ENCODE measurements at places on chromosomes 6 and 20. TPM values are rescaled to one million over a fixed set of nuclear protein-coding genes. Genes with fewer than 3 reads are reported as not detected.

The PRKN gene
- 1.5 TPM for polyA plus RNA-seq

The BTN2A1 gene
- 14.2 TPM for polyA plus RNA-seq

The LINC00237 gene
- not detected for polyA plus RNA-seq

The GHRH gene
- polyA plus RNA-seq, result not detected

- DNase-seq, result no peak
These were observed 128.1 kb downstream of the ADAT2 start for GRCh38 chr6:143322386-143322785.

- DNase-seq, result no peak
These were observed 88.3 kb downstream of the SSR1 start for GRCh38 chr6:7224731-7225130.

DNA sequence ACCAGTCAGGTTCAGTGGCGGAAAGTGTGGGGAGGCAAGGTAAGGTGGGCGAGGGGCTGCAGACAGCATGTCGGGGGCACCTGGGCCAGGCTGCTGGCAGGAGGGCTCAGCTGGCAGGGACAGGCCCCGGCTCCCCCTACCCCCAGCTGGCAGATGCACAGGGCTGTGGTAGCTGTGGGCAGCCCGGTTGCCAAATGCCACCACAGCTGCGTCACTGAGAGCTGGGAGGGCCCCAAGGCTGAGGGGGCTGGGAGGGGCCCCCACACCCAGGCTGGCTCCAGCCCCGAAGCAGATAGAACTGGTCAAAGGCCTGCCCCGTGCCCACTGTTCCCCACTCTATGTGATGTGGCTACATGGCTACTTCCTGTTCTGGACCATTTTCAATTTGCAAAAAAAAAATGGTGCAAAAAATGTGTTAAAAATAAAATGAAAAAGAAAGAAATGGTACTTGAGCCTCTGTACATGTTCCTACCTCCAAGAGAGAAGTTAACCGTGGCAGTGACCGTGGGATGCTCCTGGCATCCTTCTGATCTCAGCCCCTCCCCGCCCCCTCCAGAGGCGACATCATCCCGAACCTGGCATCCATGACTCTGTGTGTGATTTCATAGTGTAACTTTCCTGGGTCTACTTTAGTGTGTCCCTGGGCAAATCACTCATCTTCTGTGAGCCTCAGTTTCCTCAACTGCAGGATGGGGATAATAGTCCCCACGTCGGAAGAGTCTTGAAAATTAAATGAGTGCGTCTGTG is 64.4 kb downstream of the UBE2V1 start:
- DNase-seq, result no peak

DNA sequence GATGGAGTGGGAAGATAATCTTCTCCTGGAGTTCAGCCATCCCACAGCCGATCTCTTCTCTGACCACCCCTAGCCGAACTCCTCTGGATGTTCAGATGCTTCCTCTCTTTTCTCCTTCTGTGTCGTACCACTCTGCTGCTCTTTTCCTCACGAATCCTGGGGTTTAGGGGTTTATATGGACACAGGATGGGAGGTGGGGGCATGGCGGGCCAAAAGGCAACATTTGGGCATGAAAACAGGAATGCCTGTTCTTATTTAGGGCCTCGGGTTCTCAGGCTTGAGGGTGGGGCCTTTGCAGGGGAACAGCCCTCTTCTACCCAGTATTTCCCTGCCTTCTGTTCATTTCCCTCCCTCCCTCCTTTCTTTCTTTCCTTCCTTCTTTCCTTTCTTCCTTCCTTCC is 112.7 kb downstream of the SLC35B3 start:
- no peak for DNase-seq

- peak; percentile 95 for DNase-seq
These were observed 4.0 kb upstream of the TUBB2B start for GRCh38 chr6:3231247-3232016.

GRCh38 chr6:170035044-170035443 is 255.8 kb downstream of the DLL1 start:
- no peak for DNase-seq

DNA sequence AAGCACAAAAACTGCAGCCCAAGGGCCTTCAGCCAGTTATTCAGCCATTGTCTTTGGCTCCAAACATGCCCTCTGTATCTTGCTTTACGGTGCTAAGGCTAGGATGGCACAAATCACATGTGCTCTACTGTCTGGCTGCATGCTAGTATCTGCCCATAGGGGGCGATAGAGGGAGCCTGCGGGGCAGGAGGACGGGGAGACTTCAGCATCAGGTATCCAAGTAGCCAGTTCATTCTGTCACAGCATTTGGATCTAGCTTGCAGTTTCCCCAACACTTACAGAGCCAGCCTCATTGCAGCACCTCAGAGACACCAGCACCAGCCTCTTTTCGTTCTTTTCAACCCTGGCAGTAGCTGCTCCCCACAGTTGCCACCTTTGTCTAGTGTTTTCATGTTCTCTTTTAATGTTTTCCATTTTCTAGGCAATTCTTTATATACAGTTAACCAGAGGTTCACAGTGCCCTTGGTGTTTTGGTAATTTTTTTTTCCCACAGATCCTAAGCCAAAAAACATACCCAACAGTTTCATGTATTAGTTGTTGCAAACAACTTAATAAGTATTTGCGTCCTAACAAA is 705.9 kb downstream of the PTPRT start:
- DNase-seq, result peak; percentile 22

All from stomach (tissue), 19 donors.